Stimulated activated CD8-positive, alpha-beta memory T cell treated with anti-CD3 and anti-CD28 coated beads, Interleukin-12 subunit alpha, Interleukin-12 subunit beta, amount 100 ng/mL, for 4 hours (primary cell): ENCODE measurements at places on chromosomes 1 and 21.

DNA sequence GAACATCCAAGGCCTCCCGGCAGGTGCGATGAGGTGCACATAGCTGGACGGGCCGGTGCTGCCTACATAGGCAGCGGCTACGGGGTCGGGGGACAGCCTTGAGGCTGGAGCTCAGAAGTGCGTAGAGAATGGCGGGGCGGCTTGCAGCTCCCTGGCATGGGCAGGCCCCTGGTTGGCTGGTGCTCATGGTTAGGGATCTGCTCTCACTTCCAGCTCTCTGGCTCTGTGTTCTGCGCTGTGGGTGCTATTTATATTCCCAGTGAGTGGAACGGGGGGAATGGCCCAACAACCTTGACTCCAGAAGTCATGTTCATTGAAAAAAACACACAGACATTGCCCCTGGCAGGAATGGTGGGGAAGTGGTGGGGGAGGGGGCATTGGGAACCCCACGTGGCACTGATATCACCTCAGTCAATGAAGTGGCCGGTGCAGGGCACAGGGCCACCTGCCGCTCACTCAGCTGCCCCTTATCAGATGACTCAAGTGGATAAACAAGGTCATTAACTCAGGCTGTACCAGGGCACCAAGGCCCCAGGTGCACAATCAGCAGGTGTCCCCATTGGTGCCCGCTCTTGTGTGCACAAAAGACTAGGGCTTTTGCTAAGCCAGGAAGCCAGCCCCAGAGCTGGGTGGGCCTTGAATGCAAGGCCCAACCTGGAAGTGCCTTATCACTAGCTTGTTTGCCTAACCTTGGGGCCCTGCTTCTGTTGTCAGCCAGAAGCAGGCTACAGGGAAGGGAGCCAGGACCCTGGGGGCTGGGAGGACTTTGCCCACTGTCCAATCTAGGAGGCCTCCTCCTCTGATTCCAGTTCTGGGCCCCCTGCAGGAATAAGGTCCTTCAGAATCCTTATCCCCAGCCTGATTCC is at the start of gene NR0B2:
TSS of gene NR0B2 (minus strand) at position 222 of the 866 bp plus-strand sequence. CDS start at position 187, 35 bp downstream.
- DNase-seq, result no peak

DNA sequence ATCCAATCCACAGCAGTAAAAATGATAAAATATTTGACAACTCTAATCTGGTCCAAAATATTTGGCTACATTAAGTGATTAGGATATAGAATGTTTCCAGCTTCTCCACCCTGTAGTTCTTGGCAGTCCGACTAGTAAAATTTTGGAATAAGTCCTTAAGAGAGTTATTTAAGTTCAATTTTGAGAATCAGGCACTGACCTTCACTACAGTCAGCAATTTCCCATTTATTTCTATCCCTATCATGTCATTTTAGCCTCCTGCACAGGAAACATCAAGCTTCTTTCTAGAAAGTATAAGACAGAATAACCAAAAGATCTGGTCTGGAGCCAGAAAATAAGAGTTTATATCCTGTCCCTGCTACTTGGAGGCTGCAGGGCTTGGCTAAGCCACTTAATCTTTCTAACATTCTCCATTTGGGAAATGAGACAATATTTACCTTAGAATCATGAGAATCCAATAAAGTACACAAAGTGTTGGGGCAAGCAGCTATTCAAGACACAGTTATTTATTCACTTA is 162.2 kb downstream of the DPYD start:
- DNase-seq, result no peak

DNA sequence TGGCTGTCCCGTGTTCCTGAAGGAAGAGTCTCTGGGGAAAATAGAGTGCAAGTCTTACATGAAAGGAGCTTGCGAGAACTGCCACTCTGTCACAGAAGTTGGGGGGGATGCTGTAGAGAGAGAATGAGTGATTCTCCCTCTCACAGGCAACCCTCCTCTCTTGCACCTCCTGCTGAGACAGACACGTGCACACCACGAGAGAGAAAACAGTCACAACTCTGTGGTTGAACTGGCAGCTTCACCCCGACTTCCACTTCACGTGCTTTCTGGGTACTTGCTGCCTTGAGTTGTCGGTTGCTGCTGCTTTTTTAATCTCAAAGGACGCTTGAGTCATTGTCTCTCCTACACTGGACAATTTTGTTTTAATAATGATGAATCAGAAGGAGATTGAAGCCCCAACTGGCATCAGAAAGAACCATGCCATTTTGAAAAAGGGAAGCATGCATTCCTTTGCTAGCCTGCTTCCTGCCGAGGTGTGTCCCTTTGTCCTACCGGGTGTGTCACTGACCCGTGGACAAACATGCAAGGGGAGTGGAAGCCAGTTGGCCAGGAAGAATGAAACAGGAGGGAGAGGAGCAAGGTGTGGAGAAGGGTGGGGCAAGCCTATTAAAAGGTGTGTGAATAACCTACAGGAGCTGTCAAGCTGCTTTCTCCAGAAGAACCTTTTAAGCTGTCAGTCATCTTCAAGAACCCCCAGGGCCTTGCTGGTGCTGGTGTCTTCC is 164.2 kb downstream of the CACNA1E start:
- no peak for DNase-seq

GRCh38 chr1:9025449-9025848 is 774 bp downstream of the SLC2A7 start:
- DNase-seq, result no peak

GRCh38 chr1:185971688-185972087 is 237.5 kb downstream of the HMCN1 start:
- no peak for DNase-seq

GRCh38 chr1:15609631-15610030 is 7.6 kb upstream of the DDI2 start:
- no peak for DNase-seq

DNA sequence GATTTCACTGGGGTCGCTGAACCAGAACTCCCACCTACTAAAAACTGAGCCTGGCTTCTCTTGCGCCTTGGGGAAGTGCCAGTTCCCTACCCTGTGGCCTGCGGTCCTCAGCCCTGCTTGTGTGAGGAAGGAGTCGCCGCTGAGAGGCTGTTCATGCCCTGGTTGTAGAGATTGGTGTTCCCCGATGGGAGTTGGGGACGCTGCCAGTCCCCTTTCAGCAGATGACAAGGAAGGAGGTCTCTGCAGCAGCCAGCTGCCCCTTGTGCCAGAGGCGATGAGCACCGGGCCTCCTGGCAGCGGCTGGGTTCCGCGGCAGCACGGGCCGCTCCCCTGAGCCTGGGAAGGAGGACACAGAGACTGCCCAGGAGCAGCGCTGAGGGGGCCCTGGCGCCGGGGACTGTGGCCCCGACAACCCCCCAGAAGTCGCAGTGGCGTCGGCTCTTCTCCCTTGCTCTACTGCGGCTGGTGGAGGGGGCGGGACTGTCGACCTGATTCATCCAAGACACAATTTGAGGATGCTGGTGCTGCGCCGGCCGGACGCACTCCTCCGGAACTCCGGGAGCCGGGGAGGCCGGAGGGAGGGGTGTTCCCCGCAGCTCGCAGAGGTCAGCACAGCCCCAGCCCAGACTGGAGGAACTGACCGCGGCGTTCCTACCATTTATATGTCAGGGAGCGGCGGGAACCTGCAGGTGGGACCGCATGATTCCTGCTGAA is 12.0 kb upstream of the ADORA3 start:
- peak; percentile 16 for DNase-seq

- no peak for DNase-seq
Measured at GRCh38 chr1:167186771-167187170, 33.9 kb upstream of the POU2F1 start.

DNA sequence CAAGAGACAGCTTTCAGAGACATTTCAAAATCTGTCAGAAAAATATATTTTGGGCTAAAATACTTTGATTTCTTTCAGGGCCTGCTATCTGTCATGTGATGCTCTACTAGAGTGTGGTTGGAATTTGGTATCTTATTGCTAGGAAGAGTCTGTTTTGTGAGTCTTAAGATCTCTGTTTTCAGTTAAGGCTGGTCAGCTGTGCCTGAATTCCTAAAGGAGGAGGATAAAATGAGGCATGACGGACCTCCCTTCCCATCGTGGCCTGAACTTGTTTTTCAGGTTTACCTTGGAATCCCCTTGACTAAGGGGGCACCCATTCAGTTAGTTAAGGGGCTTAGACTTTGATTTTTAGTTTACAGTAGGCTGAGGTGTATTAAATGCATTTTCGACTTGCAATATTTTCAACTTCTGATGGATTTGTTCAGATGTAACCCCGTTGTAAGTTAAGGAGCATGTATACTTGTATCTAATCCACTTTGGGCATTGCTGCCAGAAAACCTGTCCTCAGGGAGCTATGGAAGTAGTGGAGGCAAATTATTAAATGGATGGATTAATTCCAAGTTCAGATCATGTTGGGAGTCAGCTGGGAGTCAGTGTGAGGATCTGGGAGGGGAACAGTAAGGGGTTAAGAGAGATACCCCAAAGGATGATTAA is 18.3 kb downstream of the CAPN2 start:
- no peak for DNase-seq

- DNase-seq, result no peak
Measured at GRCh38 chr21:37145635-37146111, 72.6 kb downstream of the TTC3 start.
